HFF-Myc (cell line): ENCODE measurements at places on chromosomes 3 and 15.

DNA sequence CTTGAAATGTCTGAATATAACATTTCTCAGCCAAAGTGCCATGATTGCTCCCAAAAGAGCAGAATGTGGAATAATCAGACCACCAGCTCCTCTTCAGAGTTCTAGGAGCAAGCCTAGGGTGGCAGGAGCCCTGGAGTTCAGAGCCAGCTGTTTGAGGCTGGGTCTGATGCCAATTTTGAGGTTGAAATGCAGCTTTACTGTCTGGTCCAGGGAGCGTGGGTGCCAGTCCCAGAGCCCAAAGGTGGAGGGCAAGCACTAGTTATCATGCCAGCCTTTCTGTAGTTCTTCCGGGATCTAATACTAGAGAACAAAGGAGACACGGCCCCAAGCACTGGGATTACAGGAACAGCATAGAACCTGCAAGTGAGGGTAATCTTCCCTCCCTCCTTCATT, 69.3 kb downstream of the TNFAIP8L3 start:
- DNase-seq = no peak

DNA sequence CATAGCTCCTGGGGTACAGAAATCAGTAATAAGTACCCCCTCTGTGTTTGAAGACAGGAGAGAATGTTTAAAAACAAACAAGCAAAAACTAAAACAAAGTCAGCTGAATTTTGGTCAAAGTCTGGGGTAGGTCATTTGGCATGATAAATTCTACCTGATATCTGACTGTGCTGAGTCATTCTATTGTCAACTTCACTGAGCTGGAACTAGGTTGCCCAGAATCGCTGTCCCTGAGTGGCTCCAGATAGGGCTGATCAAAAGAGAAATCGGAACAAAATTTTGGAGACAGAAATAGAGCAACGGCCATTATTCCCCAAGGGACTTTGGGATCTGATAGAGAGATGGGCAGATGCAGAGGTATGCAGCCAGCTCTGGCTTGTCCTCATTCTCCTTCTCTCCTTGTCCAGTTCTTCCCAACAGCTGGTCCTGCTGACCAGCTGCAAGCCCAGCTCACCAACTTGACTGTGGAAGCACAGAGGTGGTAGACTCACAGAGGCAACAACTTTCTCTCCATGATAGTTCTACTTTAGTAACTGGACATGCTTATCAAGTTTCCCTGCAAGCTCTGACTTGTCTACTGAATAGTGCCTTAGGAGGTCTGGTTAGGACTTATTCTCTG, 57.3 kb upstream of the MYRIP start:
- DNase-seq = no peak

DNA sequence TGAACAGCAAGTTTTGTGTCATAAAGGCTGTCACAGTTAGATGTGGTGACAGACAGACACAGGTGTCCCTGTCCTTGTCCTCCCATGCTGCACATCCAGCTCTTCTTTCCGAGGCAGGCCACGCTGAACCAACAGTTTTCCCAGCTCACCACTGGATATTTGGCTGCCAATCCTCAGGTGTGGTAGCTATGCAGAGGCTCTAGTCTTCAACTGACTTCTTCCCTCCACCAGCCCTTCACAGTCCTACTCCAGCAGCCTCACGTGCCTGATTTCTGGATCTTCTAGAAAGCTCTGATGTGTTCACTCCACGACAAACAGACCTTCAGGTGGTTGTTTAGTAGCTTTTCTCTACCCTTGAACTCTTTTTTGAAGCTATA, 145.5 kb downstream of the UACA start:
- no peak for DNase-seq

GRCh38 chr15:46938169-46938568, 779.1 kb upstream of the SEMA6D start:
- no peak for DNase-seq
